ENCODE measurements at places on chromosomes 3 and 15.

GRCh38 chr15:88274553-88275460 lies 18.3 kb upstream of the NTRK3 start:
- peak; percentile 46 for DNase-seq

- no peak for DNase-seq
Measured at GRCh38 chr3:110624576-110624975, 447.0 kb upstream of the NECTIN3 start.

DNA sequence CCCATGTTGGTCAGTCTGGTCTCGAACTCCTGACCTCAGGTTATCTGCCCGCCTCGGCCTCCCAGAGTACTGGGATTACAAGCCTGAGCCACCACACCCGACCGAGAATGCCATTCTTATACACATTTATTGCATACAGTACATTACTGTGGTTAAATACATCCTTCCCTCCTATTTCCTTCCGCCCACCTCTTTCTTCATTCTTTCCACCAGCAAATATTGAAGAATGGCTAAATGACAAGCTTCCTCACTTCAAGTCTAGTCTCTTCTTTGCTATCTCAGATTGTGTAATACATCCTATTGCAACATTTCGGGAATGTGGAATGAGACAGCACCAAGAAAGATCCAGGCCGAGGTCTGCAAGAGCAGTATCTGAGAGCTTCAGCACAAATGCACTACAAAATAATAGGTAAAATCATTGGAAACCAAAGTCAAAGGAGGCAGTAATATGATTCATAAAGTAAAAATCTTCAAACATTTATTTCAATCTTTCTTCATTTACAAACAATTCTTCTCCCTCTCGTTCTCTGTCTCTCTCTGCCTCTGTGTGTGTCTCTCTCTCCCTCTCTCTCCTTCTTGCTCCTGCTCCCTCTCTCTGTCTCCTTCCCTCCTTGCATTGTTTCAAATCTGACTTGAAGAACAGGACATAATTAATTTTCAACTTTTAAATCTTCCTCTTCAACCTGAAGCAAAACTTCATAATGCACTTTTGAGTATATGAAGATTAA lies 94.7 kb upstream of the TGFBR2 start:
- DNase-seq = no peak

- no peak for DNase-seq
Measured at GRCh38 chr3:141392416-141392815, 24.1 kb downstream of the ZBTB38 start.

- peak; percentile 48 for DNase-seq
Measured at GRCh38 chr3:4906107-4906621, 73.1 kb upstream of the BHLHE40 start.

DNA sequence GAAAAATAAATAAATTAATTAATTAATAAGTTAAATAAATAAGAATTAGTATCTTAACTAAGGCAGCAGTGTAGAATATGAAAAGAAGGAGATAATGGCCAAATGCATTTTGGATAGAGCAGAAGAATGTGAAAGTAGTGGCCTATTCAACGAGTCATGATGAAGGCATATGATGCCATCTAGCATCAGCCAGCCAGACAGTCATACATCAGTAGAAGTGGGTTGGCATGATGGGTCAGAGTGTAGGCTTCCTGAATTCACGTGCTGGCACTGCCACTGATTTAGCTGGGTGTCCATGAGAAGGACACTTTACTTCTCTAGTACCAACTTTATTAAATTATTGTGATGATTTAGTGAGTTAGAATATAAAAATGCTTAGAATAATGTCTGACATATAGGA lies 256.1 kb upstream of the ARPP21 start:
- DNase-seq = no peak

- no peak for DNase-seq
Measured at GRCh38 chr3:2283818-2284217, 185.2 kb downstream of the CNTN4 start.

- DNase-seq = no peak
Measured at GRCh38 chr15:57609805-57610529, 18.3 kb downstream of the MYZAP start.

GRCh38 chr15:93829115-93829870 lies 402.1 kb upstream of the MCTP2 start:
- no peak for DNase-seq

DNA sequence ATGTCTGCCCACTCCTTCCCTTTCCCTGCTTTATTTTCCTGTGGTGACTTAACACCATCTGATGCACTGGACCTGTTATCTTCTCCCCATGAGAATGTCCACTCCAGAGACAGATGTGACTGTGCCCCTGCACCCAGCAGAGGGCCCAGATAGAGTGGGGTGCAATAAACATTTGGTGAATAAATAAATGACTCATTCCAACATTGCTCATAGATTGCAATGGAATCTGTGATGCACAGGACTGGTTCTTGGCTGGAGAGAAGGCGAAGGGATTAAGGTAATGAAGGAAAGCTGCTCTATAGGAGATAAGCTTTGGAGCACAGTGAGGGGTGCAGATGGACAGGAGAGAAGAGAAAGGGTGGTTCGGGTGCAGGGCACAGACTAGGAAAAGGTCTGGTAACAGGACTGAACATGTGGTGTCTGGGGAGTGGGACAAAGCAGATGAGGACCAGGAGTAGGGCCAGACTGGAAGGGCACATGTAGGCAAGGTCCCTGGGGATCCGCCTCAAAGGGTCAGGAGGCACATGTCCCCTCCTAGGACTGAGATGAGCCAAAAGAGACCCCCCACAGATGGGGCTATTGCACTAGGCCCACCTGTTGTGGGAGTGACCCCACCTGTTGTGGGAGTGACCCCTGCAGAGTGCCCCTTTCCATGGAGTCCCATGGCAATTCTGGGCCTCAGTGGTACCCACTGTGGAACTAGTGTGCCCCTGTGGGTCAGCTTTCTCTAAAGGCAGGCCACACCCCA lies 17.5 kb upstream of the POC1A start:
- no peak for DNase-seq

- DNase-seq = no peak
Measured at GRCh38 chr3:36650271-36650671, 114.1 kb downstream of the DCLK3 start.

DNA sequence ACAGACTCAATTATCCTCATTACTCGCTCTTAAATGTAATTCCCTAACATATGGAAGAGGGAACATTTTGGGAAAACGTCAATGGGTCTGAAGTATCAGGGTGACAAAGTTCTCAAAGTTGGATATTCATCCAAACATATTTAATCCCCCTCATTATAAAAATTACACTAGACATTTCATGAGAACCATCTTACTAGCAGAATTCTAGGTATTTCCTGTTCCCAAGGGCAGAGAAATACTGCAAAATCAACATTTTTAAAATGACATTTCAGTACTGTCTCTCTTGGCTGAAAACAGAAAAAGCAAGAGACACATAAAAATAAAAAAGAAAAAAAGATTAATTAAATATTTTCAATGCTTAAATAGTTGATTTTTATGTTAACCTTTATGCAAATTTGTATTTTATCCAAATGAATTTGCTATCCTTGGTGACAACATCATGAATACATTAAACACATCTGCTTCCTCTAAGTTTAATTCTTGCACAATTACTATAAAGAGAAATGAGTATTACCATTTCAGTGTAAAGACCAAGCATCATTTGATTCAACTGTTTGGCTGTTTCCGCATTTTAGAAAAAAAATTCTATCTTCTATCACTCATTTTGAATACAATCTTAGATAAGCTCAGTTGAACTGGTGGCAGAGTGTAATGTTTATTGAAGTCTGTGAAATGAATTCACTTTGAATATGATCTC lies 114.8 kb upstream of the COL8A1 start:
- DNase-seq = no peak

GRCh38 chr3:194298331-194299227 lies 52.5 kb downstream of the CPN2 start:
- DNase-seq = no peak

DNA sequence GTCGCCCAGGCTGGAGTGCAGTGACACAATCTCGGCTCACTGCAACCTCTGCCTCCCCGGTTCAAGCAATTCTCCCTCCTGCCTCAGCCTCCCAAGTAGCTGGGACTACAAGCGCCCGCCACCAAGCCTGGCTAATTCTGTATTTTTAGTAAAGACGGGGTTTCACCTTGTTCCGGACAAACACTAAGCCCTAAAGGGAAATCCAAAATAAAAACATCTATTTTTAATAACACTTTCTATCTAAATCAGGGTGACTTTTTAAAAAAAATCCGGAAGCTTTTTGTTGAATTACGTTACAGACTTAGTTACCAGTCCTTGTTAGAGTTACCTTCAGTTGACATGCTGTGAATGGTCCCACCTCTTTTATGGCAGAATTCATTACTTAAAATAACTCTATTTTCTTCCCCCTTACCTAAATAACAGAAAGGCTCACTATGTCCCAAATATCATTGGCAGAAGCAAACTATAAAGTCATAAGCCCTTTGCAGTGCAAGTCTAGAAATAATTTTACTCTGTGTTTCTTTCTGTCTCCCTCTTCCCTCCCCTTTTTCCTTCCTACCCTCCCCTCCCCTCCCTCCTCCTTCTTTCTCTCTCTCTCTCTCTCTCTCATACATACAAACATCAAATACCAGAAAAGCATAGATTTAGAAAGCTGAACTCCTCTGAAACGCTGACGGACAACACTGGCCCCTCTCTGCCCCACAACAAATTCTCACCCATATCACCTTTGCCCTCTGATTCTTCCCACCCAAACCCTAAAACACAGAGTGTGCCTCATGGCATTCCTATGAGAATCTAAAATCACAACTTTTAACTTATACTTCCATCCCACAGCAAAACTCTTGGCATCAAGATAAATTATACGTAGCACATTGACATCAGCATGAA lies 18.3 kb downstream of the THBS1 start:
- no peak for DNase-seq

- DNase-seq = no peak
Measured at GRCh38 chr3:41035456-41036022, 163.8 kb upstream of the CTNNB1 start.

- DNase-seq = no peak
Measured at GRCh38 chr3:29494305-29495036, 213.6 kb downstream of the RBMS3 start.

DNA sequence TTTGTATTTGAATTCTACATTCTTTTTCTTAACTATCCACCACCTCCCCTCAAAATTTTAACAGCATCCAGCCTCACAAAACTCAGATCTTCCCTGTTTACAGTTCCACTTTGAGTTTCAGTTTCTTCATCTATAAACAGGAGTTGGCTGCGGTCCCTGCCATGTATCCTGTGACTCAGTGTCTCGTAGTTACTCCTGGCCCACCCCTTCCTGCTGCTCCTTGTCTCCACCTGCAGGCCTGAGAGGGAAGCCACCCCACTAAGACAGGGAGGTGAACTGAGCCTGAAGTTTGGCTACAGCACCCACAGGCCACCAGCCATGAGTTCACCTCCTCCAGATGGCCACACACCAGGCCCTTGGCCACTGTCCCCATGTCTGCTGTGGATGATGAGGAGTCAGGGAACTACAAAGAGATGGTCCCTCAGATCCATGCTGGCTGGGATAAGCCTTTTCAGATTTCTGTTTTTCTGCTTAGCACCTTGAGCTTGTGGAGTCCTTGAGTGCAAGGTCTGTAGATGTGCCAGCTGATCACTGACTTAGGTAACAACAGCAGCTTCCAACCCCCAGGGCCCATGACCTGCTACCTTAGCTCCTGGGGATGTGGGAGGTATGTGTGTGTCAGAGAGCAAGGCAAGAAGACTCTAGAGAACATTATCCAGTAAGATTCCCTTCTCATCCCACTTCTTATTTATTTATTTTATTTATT lies 37.5 kb downstream of the CD86 start:
- peak; percentile 21 for DNase-seq

- DNase-seq = no peak
Measured at GRCh38 chr3:50600141-50600753, 11.3 kb downstream of the CISH start.

DNA sequence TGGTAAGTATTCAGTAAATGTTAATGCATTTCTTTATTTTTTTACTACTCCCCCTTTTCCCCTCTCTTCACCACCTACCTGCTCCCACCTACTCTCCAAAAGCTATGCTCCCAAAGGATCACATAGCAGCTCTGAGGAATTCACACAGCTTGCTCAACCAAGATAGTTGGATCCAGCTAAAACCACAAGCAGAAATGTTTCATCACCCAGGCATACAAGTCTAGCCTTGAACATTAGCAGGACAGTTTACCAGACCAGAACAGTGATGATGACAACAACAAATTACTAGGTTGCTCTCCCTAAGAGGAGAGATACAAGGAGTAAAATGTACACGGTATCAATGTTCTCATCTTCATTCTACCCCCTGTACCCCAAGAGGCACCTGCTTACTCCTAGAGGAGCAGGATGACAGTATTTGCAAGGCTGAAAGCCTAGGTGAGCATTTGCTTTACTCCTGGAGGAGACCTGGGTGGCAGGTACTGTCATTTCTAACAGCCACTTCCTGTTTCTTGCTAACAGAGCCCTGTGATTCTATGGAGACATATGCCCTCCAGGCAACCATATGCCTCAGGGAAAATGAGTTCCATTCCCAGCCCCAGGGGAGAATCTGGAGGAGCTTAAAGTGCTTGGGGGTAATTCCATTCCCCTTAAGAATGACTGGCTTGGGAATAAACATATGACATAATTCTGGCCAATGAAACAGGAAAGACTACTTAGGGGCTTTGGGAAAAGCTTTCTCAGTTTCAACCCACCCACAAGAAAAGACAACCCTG lies 237.5 kb downstream of the NTRK3 start:
- DNase-seq = no peak

DNA sequence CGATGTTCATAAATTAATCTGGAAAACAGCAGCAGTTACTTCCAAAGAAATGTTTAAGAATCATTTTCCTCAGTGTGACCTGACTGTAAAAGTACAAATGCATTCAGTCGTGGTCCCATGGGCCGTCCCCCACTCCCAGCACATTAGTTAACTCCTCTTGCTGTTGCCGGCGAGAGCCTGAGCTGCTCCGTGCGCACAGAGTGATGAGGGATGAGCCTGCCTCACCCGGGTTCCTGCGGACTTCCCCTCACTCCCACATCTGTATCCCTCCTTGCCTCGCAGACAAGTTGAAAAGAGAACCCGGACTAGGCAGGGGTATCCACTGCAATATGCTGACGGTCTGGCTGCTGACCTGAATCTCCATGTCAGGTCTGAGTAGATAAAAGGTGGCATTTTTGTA lies 861.7 kb upstream of the NR2F2 start:
- DNase-seq = no peak

GRCh38 chr3:81339040-81339845 lies 422.2 kb downstream of the GBE1 start:
- DNase-seq = peak; percentile 14

- DNase-seq = no peak
Measured at GRCh38 chr3:151733613-151734012, at the start of gene AADACL2. AADACL2 (plus strand) TSS chr3:151733927; CDS start chr3:151734036, 109 bp downstream.
